ENCODE measurements at places on chromosomes 2 and 18.

DNA sequence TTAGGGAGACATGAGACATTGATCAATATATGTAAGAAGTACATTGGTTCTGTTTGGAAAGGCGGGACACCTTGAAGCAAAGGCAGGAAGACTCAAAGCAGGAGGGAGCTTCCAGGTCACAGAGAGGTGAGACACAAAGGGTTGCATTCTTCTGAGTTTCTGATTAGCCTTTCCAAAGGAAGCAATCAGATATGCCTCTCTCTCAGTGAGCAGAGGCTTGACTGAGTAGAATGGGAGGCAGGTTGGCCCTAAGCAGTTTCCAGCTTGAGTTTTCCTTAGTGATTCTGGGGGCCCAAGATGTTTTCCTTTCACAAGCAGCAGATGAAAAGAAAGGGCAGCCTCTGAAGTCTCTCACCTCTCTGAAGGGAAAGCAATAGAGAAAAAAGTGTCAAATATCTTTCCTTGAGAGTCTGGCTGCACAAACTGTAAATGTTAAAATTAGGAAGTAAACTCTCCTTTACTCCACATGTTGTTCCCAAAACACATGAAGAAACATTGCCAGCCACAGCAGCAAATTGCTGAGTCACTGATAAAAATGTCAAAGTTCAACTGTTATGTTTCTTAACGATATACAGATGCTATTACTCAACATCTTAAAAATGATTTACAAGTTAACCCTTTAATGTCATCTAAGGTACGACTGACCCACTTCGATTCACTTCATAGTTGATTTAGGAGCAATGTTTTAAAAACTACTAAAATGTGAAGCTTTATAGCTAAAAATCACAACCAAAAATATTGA lies 40.3 kb downstream of the CYB5A start:
- DNase-seq: no peak

GRCh38 chr18:71846716-71847115 lies 697.4 kb downstream of the CBLN2 start:
- no peak for DNase-seq

GRCh38 chr18:59189746-59190145 lies 30.2 kb upstream of the GRP start:
- no peak for DNase-seq

DNA sequence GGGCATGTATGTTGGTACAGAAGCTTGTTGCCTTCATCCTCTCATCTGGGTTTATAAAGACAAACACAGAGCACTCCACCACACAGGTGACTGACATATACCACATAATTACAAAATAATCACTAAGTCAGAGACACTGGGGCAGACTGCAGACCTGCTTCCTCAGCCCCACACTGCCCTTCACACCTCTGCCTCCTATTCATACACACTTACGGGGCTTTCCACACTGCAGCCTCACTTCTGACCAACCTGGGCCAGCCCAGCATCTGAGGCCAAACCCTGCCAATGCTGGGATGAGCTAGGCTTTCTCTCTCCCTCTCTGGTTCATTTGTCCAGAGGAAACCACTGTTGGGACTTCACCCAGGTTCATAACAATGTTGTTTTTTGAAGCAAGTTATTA lies 4.5 kb downstream of the EMX1 start:
- no peak for DNase-seq

Measured in DMS53 (cell line).